ENCODE measurements at places on chromosomes 1 and 21.

DNA sequence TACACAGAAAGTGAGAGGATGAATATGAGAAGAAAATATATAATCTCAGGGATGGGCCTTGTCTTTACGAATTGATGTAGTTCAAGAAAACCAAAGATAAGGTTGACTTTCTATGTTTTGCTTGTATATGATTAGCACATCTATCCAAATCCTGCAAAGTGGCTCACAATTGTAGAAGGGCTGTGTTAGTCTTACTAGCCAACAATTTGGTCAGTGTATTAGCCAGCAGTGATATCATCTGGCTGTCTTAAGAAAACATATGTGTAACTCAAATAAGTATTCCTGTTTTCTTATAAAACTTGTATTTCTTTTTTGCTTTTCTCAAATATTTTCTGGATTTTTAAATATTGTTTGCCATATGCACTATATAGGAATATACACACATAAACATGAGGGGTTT, 5.5 kb downstream of the SDCCAG8 start:
- no peak for DNase-seq

DNA sequence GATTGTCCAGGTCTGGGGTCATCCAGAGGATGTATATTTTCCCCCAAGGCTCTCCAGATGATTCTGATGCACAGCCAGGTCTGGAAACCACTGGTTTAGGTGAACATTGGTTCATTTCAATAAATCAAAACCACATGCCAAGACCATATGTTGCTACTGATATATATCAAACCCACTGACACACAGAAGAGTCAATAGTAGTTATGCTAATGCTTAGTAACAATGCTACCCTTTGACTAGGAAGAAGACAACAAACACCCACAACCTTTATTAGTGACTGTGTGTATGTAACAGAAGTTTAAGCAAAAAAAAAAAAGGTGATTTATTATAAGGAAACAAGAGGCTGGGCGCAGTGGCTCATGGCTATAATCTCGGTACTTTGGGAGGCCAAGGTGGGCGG, 35.6 kb upstream of the POU2F1 start:
- DNase-seq, result no peak

DNA sequence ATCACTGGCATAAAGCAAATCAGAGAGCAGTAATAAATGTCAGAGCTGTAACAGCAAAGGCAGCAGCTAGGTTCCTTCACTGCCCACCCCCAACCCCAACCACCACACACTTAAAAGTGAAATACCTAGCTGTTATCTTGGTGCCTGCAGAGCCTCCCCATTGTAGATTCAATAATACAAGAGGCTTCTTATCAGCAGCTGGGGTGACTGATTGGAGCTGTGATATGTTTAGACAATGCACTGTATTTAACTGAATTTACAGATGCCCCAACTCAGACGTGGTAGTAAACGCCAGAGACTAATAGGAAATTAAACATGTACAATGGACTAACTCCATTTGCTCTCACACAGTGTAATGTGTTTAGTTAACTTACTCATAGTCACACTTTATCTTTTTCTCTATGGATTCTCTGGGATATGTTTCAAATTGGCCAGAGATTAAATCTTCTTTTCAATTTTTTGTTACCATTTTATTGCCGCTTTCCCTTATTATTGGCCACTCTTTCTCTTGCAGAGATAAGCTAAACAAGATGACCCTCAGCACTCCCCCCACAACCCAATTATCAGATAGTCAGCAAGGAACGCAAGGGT, 117.1 kb downstream of the ESRRG start:
- DNase-seq, result no peak

- no peak for DNase-seq
Measured at GRCh38 chr1:232130815-232131480, 499.0 kb downstream of the SIPA1L2 start.

GRCh38 chr1:87449348-87449963, 120.8 kb downstream of the LMO4 start:
- no peak for DNase-seq

- no peak for DNase-seq
Measured at GRCh38 chr1:160999376-160999775, 21.6 kb downstream of the F11R start.

DNA sequence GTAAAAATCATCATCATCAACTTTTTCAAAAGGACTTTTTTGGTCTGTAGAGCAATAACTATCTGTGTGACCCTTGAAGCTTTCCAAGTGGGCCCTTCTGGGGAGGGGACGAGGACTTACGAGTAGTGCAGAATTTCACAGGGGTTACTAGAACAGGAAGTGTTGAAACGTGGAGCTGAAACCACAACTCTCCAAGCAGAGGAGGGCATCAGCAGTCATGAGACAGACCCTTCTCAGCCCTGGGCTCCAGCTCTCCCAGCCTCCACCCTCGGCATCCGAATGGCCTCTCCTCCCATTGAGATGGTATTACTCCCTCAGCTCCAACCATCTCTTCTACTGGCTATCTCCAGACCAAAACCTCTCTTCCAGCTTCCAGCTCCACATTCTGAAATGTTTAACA, 3.6 kb downstream of the FAM89A start:
- DNase-seq, result no peak

GRCh38 chr1:207085887-207086286, 2.8 kb upstream of the C4BPB start:
- no peak for DNase-seq

DNA sequence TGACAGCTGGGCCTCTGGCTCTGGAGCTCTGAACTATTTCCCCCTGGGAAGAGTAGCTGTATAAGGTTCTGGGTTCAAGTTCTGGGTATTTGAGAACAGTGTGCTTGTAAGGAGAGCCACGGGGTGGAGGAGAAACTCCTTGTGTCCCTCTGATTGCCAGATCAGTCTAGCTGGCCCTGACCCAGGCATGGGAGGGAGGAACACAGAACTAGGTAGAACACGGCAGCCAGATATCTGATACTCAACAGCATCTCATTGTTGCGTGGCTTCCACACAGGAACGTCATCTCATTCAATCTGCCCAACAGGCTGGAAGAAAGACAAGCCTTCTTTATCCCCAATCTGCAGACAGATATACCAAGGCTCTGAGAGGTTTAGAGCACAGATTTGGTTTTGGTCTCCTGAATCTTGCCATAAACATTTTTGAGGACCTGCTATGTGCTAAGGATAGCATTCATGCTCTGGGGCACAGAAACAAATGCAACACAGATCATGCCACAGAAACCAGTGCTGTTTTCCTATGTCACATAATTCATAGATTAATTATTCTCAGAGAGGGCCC, 83.8 kb downstream of the PLXNA2 start:
- no peak for DNase-seq

DNA sequence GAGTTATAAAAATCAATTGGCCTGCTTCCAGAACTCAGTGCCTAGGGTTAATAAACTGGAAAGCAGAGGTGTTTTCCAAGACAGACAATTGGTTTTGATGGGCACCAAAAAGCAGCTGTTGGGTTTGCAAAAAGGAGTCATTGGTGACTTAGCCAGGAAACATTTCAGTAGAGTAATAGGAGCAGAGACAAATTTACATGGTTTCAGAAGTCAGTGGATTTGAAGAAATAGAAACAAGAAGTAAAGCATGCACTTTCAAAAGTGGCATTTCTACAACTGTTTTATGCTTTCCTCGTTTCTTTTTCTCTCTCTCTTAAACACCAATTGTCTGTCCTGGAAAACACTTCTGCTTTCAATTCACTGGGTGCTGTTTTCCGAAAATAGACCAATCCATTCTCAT, 87.8 kb downstream of the GLUL start:
- no peak for DNase-seq

GRCh38 chr1:220221269-220221668, 51.0 kb downstream of the RAB3GAP2 start:
- DNase-seq, result no peak

- DNase-seq, result no peak
Measured at GRCh38 chr21:37043818-37044217, 29.1 kb downstream of the PIGP start.

DNA sequence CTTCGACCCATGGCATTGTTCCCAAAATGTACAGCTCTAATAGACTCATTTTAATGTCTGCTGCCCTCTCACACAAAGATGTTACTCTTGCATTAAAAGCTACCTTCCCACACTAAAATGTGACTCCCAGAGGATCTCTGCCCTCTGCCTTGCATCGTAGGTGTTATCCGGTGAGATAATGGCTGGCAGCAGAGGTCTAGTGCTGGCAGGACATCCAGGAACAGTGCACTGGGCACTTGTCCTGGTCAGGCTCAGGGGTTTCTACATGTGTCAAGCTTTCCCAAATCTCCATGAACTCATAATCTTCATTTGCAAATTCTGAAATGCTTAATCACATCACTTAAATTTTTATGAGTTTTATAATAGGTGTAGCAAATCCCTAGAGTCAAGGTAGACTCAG, 310.6 kb downstream of the LRRIQ3 start:
- no peak for DNase-seq

GRCh38 chr1:4270651-4271337, 370.7 kb upstream of the C1orf174 start:
- DNase-seq, result no peak

DNA sequence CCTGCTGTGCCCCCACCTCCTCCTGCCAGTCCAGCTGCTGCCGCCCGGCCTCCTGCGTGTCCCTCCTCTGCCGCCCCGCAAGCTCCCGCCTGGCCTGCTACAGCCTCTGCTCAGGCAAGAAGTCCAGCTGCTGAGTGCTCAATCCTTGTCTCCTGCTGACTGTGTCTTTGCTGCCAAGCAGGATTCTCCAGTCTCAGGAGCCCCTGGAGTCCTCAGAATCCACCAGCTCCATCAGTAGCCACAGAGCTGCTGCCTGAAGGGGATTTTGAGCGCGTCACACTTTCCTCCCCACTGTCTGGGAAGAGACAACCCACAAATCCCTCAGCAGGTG, 973 bp downstream of the KRTAP10-11 start:
- peak; percentile 67 for DNase-seq

DNA sequence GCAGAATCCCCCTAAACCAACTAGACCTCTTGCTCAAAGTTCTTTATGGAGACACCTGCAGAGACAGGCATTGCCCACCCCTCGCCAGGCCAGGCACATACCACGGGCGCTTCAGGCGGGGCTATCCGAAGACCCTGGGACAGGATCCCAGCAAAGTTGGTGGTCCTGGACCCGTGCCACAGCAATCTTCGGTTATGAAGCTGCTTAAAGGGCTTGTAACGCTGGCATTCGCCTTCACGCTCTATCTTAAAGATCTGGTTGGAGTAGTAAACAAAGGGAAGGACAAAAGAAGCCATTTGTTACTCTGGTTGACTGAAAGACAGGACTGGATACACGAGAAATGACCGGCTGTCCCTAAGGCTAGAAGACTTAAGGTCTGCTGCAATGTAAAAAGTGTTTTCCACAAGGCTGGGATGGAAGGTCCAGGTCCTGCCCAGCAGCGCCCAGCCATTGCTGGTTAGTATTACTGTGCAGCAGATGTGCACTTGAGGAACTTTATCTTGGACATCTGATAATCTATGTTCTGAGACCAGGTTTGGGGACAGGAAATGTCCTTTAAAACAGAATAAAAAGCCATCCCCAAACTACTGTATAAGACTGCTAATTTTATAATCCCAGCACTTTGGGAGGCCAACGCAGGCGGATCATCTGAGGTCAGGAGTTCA, 42.9 kb downstream of the PARP1 start:
- no peak for DNase-seq

- no peak for DNase-seq
Measured at GRCh38 chr21:40516335-40516734, 330.6 kb downstream of the DSCAM start.

GRCh38 chr21:40752125-40752524, 94.8 kb downstream of the DSCAM start:
- DNase-seq, result no peak

DNA sequence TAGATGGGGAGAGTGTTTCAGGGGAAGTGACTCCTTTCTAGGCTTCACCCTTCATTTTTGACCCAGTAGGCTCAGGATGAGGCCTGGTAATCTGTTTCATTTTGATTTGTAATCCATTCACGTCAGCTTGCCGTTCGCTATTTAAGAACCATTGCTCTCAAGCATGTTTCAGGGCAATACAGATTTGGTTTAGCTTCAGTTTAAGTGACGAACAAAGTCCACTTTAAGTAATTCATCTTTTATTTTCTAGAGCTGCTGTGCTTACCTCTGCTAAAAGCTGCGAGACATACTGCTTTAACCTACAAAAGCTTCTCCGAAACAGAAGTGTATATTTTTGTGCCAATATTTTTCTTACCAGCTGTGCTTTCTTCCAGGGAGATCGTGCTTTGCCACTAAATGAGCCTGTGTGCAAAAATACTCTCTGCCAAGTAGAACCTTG, 8.9 kb upstream of the FMO3 start:
- DNase-seq, result no peak

- DNase-seq, result no peak
Measured at GRCh38 chr1:168918860-168919741, 187.4 kb upstream of the ATP1B1 start.

DNA sequence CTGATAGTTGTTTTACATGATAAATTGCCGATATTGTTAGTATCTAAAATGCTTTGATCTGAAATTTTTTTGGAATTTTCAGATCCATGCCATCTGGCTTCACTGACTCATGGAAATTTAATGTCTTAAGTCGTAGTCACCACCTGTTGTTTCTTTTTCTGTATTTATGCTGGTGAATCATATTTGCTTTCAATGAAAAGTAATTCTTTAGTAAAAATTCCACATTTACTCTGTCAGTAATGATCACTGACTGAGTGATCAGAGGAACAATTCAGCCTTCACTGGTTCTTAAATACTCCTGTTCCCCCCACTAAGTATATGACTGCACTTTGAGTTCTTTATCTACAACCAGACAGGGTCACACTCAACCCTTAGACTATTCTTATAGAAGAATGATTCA, 185.6 kb upstream of the NRIP1 start:
- no peak for DNase-seq

DNA sequence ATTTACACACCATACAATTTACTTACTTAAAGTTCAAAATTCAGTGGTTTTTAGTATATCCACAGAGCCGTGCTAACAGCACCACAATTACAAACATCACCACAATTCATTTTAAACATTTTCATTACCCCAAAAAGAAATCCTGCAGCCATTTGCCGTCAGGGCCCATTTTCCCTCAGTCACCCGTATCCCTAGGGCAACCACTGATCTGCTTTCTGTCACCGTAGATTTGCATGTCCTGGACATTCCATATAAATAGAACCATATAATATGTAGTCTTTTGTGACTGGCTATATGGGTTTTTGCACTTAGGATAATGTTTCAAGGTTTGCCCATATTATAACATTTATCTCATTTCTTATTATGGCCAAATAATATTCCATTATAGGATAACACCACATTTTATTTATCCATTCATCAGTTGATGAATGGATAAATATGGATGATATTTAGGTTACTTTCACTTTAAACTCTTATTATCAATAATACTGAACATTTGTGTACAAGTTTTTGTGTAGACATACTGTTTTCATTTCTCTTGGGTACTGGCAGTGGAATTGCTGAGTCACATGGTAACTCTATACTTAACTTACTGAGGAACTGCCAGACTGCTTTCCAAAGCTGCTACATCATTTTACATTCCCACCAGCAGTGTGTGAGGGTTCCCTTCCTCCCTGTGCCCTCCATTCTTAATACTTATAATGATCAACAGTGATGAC, 68.9 kb downstream of the ST3GAL3 start:
- no peak for DNase-seq

All from NCI-H524 (cell line).